ENCODE measurements at places on chromosomes 2 and 18.

GRCh38 chr18:22489704-22490103, 72.0 kb upstream of the CTAGE1 start:
- no peak for DNase-seq

DNA sequence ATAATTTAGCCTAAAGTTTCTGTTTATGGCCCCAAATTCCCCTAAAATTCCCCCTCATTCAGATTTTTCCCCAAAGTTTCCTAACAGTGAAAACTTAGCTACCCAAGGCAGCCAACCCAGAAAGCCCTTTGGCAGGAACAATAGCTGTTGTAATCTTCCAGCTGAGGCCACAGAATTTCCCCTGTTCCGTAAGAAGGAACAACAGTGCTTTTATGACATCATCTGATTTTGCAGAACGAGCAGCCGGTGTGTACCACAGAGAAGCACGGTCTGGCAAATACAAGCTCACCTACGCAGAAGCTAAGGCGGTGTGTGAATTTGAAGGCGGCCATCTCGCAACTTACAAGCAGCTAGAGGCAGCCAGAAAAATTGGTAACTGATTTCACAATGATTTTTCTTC, 6.3 kb downstream of the TNFAIP6 start:
- DNase-seq: peak; percentile 96

GRCh38 chr18:55744206-55744605, 156.2 kb upstream of the TCF4 start:
- no peak for DNase-seq

- no peak for DNase-seq
Measured at GRCh38 chr2:153872311-153873051, 759 bp downstream of the GALNT13 start.

DNA sequence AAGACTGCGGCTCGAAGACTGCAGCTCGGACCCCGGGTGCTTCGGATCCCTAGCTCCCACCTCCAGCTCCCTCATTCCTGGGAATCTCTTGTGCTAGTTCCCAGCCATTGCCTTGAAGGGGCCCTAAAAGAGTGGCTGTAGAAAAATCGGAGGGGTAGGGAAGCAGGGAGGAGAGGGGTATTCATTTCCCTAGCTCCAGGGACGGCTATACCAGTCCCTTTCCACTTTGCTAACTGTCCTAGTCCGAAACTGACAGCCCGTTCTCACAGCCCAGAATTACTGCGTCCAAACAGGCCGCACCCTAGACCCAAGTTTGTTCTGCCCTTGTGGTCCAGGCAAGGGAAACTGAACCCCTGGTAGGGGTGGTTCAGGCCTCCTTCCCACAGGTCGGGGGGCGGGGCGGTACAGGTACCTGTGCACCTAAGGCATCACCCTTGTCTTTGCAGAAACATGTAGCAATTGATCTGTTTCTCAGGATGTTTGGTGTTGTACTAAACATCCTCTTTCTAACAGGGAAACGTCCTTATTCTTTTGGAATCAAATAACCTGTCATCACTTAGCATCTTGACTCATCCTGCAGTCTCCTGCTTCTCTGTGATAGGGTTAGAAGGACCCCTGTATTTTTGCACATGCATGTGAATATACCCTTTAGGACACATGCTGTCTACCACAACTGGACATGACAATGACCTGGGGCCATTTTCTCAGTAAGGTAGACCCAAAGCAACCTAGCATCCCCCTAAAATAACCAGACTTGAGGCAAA, 4.0 kb downstream of the EMX1 start:
- DNase-seq: no peak

DNA sequence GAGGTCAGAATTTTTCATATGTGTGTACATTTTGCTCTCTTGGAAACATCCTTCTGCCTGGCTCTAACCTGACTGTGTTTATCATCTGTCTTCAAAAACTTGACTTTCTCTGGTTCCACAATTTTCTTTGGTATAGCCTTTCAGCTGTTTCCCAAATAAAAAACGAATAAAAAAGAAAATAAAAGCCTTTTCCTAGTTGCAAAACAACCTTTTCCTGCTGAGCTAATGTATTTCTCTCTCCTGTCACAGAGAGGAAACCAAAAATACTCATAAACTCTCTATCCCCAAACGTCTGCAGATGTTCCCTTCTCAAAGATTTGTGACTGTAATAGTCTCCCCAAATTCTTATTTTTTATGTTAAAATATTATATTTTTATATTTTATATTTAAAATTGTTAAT, 505.3 kb upstream of the SLC39A10 start:
- no peak for DNase-seq

- DNase-seq: peak; percentile 94
Measured at GRCh38 chr2:160207804-160208654, 8.0 kb upstream of the ITGB6 start.

- DNase-seq: no peak
Measured at GRCh38 chr2:158772306-158773078, 22.6 kb upstream of the DAPL1 start.

- no peak for DNase-seq
Measured at GRCh38 chr2:70122470-70122869, 35.2 kb downstream of the PCBP1 start.

GRCh38 chr2:162731917-162732804, 106.4 kb downstream of the KCNH7 start:
- no peak for DNase-seq

DNA sequence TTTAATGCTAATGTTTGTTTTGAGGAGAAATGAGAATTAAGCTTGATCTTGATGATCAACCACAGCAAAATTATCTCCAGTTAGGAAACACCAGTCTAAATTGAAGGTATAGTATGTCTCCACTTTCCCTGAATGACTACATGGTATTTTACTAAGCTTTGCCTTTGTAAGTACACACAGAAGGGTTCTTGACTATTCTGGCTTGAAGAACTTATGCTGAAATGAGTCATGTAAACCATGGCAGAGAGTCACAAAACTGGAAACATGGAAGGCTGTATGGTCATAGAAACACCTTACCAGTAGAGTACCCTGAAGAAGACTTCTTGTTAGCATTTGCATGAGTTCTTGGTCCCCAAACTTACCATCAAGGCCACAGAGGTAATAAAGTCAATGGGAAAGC, 250.5 kb downstream of the SLC8A1 start:
- no peak for DNase-seq

GRCh38 chr2:15300624-15301573, 260.2 kb downstream of the NBAS start:
- DNase-seq: no peak

DNA sequence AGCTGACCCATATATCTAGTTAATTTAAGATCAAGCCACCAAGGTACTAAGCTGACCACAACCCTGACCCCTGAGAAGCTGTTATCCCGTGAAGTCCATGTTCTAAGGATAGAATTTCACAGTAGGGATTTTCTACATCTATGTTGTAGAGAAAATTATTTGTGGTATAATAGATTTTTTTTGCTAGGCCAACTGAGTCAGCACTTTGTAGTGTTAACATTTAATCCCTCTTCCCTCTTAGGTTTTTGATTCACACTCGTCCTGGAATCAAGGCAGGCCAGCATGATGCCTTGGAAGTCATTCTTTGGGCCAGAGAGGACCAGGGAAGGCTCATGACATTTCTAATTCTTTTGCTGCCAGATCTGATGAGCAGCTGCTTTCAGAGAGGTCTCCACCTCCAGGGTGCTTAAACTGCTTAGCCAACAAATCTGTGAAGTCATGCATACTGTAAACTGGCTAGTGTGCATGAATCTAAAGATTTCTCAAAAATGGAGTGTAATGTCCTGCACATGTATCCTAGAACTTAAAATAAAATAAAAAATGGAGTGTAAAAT, 102.5 kb downstream of the RBM43 start:
- DNase-seq: no peak

DNA sequence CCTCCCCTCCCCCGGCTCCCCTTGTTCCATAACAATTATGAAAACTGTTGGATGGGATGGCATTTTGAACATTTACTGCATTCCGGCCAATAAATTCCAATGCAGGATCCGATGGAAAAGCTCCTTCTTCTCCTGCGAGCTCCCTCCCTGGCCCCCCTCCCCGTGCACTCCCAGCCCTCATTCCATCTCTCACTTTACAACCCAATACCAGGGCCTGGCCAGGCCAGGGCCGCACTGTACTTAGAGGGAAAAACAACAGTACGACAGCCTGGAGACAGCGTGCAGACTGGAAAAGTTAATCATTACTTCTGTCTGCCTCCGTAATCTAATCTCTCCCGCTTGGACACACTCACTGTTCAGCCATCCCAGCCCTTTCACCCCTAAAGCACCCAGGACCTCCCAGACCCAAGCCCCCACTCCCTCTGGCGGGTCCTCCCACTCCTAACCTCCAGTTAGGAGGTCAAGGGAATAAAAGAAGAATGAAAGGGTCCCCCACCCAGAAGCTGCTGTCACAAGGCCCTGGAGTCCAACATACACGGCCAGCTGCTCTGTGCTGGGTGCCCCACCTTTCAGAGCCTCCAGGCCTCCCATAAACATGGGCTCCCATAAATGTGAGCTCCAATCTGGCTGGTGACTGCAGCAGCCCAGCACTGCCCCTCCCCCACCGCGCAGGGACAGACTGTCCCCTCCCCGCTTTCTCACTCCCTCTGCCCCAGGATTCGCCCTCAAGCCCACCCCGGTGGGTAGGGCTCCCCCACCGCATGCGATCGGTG, 20.6 kb downstream of the SMAD7 start:
- no peak for DNase-seq

Measured in suppressor macrophage treated with lipopolysaccharide for 4 hours (primary cell).